Astrocyte of the cerebellum (primary cell): ENCODE measurements at places on chromosomes 7 and 10.

- no peak for DNase-seq
These were observed 81.6 kb upstream of the SAMD8 start for GRCh38 chr10:75029857-75030256.

GRCh38 chr10:107647462-107647861, 483.0 kb upstream of the SORCS1 start:
- DNase-seq = no peak

DNA sequence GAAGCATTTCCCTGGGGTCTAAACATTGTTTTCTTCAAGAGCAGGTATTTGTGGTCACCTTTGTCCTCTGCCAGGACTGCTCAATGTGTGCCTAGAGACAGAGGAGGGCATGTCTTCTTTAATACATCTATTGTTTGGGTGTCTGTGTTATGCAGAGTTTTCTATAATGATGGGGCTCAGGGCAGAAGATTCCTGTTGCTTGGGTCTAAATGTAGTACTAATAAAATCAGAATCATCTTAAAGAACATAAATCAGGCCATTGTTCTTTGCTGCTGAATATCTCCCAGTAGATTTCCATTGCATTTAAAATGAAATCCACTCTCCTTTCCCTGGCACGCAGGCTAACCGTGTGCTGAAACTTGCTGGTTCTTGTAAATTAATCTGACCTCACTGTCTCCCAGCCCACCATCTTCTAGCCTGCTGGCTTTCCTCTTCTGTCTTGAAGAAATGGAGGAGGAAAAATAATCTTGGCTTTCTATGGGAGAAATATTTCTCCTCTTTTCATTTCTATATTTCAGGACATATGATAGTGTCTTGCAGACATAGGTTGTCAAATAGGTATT, 1396.8 kb downstream of the GATA3 start:
- no peak for DNase-seq

DNA sequence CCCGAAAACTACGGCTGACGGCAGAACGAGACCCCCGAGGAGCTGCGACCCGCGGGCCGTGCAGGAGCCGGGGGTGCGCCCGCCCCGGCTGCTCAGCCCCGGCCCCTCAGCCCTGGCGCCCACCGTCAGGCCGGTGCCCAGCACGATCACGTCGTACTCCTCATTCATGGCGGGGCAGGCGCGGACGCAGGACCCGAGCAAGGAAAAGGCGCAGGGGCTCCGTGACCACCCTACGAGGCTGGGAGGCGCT, 218 bp downstream of the GDI2 start:
- no peak for DNase-seq

DNA sequence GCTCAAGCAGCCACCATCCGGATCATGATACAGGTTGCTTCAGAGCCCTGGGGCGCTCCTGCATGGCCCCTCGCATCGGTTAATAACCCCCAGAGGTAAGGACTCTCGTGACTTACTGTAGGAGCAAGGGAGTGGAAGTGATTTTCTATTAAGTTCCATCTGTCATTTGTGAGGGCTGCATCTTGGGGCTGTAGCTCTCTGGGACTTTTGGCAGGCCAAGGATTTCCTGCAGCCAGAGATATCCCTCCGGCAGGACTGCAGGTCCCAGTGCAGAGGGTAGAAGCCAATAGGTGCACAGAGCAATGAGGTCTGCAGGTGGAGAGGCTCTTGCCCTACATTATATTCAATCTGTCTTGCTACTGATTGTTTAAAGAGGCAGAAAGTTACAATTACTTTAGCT, 356.8 kb upstream of the ADARB2 start:
- no peak for DNase-seq
